ENCODE measurements at places on chromosomes 12 and 14. TPM values are rescaled to one million over a fixed set of nuclear protein-coding genes. Genes with fewer than 3 reads are reported as not detected.

DNA sequence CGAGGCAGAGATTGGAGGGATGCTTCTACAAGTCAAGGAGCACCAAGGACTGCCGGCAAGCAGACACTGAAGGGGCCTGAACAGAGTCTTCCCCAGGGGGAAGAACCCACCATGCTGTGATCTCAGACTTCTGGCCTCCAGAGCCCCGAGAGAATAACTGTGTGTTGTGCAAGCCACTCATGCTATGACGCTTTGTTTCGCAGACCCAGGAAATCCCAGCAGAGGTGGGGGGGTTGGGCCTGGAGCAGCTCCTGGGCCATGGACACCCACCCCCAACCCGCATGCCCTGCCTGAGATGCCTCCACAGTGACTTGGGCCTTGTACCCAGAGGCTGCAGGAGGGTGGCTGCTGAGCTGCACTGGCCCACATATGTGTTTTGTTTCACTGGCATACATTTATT lies 31.2 kb downstream of the ARL6IP4 start:
- DNase-seq = no peak

DNA sequence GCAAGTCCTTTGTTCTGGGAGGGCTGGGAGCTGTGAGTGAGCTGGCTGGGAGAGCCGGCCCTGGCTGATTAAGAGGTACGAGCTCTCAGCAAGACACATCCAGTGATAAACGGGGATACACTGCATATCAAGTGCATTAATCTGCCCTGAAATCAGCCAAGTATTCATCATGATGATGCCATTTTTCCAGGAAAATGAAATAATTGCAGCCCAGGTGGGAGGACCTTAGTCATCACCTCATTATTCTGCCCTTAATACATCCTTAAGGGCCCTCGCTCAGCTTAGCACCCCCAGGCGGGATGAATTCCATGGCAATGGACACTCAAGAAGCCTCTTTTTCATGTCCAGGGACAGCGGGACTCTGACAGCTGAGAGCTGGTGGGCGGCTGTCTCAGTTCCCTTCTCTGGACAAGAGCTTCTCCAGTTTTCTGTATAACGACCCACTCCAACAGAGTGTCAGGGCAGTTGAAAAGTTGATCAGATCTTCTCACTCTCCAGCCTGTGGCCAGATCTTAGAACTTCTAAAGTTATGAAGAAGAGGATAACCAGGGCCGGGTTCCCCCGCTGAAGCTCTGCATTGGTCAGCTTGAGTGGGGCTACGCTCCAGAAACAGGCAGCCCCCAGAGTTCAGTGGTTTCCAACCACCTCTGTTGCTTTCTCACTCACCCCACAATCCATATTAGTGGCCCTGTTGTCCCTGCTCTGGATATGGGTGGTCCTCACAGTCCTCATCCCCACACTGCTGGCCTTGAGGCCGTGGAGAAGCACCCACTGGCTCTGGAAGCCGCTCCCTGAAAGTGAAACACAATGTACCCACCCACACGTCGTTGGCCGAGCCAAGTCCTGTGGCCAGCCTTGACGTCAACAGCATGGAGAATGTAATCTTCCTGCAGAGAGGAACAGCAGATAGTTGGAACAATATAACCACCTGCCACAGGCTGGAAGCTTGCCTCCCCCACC lies 306.2 kb upstream of the DIO3 start:
- no peak for DNase-seq

- DNase-seq = no peak
Measured at GRCh38 chr14:77426396-77426795, 3.1 kb upstream of the NOXRED1 start.

DNA sequence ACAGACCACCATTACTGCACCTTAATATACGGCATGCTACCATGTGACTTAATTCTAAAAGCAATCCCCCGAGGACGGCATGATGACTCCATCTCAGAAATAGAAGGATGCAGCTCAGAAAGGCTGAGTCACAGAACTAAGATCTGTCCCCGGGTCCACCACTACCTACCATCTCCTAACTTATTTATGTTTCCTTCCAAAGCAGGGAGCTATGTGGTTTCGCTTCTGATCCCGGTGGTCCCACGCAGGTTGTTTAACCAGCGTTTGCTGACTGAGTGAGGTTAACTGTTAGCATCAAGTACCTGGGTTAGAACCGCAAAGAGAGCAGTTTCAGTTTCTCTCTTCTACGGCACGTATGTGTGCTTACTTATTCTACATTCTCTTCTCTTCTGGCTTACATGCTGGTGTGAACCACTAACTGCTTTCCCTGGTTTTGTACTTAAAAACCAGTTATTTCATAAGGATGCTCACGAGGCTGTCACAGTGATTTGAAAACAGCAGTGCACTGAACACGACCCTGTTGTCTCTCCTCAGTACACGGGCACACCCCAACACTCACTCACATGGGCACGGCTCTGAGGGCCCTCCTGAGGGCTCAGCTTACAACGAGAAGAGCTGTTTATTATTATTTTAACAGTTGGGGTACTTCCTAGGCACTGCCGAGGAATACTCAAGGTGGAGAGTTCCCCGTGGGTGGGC lies 66.7 kb downstream of the CCDC88C start:
- DNase-seq = no peak

GRCh38 chr12:115166698-115167315 lies 482.8 kb upstream of the TBX3 start:
- DNase-seq = no peak

DNA sequence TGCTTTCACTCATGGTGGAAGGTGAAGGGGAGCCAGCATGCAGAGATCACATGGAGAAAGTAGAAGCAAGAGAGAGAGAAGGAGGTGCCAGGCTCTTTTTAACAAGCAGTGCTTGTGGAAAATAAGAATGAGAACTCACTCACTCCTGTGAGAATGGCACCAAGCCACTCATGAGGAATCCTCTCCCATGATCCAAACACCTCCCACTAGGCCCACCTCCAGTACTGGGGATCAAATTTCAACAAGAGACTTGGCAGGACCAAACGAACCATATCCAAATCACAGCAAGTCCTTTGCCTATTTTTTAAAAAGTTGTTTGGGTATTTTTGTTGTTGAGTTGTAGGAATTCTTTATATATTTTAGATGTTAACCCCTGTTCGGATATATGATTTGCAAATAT lies 245.9 kb upstream of the ARID2 start:
- DNase-seq = no peak

CLEC6A gene
- total RNA-seq = not detected

FAM186B gene
- 0.19 TPM for total RNA-seq

Data from liver (tissue), 10 donors.